ENCODE measurements at places on chromosomes 12 and 14.

DNA sequence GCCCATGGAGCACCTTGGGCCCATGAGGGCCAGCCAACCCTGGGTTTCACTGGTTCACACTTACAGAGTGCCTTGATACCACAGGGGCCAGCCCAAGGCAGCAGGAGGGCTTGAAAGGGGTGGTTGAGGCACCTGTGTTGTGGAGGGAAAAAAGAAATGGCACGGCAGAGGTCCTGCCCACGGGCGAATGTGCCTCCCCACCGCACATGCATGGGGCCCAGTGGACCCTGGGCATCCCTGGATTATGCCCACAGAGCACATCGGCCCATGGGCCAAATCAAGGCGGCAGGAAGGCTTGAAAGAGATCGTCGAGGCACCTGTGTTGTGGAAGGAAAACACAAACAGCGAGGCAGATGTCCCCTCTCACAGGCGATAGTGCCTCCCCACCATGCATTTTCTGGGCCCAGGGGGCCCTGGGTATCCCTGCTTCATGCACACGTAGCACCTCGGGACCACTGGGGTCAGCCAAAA, 378.1 kb downstream of the ALG10 start:
- no peak for DNase-seq

- no peak for DNase-seq
Measured at GRCh38 chr14:56299306-56299984, 181.2 kb downstream of the PELI2 start.

DNA sequence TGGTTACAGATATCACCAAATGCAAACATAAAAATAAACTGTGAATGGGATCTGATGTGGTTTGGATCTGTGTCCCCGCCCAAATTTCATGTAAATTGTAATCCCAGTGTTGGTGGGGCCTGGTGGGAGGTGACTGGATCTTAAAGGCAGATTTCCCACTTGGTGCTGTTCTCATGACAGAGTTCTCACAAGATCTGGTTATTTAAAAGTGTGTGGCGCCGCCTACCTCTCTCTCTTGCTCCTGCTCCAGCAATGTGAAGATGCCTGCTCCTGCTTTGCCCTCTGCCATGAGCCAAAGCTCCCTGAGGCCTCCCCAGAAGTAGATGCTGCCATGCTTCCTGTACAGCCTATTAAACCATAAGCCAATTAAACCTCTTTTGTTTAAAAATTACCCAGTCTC, 47.8 kb downstream of the SLC25A21 start:
- no peak for DNase-seq

GRCh38 chr14:100755649-100756048, 29.0 kb downstream of the DLK1 start:
- no peak for DNase-seq

- no peak for DNase-seq
Measured at GRCh38 chr12:62581288-62582064, 114.8 kb downstream of the MON2 start.

- DNase-seq = no peak
Measured at GRCh38 chr12:106629797-106630659, 47.2 kb downstream of the RFX4 start.

DNA sequence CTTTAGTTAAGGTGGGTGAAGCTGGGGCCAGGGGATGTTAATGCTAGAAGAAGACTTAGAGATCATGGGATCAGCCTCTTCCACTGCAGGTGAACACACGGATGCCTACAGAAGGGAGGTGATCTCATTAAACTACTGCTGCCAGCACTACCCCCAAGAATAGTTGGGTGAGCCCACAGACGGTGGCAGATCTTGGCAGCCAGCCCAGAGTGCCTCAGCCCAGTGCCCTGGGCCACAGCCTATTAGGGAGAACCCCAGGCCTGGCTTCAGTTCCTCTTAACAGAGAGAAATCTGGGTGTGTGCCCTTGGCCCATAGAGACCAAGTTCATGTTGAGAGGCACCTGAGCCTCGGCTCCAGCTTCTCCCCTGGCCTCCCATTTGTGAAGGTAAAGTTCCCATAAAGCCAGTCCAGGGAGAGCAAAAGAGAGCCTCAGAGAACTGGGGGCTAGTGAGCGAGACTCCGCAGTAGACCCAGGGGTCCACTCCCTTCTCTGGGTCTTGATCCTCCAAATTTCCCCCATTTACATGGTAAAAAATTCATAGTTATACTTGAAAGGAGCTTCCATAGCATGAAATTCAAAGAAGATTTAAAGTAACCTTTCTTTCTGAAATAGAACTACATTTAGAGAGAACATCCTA, 125.0 kb upstream of the CCND2 start:
- DNase-seq = no peak

- no peak for DNase-seq
Measured at GRCh38 chr14:31968956-31969698, 108.0 kb upstream of the ARHGAP5 start.

GRCh38 chr12:92229381-92229780, 83.7 kb upstream of the BTG1 start:
- DNase-seq = no peak

GRCh38 chr12:56151672-56152131, 685 bp upstream of the MYL6B start:
- DNase-seq = peak; percentile 29

DNA sequence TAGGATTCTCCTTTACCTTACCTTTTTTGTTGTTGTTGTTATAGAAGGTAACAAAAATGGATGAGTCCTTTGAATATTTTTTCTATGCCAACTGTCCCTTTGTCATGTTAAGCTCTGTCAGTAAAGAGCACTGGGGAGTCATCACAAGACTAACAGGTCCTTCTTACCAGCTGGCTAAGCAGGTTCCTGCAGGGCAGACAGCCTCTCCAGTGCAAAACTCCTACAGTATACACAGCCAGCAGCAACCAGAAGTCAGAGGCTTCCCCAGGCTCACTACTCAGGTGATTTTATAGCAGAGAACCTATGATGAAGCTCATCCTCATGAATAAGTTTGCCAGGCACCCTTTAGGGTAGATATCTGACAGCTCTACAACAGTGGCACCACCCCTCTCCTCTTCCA, 271.1 kb downstream of the RERGL start:
- no peak for DNase-seq

- no peak for DNase-seq
Measured at GRCh38 chr12:89348894-89349699, 3.2 kb downstream of the DUSP6 start.

DNA sequence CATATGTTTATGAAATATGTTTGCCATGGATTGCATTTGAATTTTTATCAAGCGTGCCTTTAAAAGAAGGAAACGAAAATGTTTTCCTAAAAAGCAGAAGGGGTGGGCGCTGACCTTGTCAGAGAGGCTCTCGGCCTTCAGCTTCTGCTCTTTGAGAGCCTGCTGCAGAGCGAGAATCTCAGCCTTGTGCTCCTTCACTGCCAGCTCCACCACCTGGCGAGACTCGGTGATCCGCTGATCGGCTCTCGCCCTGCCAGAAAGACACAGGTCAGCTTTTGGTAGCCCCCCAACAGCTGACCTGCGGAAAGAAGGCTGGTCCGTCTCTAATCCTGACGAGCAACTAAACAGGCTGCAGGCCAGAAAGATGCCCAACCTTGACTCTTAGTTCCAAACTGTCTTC, 62.4 kb downstream of the PRKAB1 start:
- no peak for DNase-seq

DNA sequence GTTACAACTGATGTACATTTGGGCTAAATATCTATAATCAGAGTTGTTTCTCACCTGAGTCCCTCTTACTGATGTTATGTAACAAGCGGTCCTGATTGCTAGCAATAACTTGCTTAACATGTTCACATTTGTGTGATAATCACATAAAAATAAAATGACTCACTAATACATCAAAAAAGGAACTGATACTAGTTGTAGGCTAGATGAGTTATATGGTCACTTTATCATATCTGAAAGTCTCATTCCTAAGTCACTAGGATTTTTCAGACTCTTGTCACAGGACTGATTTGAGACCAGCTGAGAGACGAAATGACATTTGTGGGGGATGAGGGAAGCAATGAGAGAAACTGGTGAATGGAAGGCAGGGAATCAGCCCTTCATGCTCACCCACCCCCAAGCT, 34.3 kb downstream of the NKX2-1 start:
- DNase-seq = no peak

GRCh38 chr12:15699886-15700285, 89.3 kb downstream of the EPS8 start:
- DNase-seq = no peak

DNA sequence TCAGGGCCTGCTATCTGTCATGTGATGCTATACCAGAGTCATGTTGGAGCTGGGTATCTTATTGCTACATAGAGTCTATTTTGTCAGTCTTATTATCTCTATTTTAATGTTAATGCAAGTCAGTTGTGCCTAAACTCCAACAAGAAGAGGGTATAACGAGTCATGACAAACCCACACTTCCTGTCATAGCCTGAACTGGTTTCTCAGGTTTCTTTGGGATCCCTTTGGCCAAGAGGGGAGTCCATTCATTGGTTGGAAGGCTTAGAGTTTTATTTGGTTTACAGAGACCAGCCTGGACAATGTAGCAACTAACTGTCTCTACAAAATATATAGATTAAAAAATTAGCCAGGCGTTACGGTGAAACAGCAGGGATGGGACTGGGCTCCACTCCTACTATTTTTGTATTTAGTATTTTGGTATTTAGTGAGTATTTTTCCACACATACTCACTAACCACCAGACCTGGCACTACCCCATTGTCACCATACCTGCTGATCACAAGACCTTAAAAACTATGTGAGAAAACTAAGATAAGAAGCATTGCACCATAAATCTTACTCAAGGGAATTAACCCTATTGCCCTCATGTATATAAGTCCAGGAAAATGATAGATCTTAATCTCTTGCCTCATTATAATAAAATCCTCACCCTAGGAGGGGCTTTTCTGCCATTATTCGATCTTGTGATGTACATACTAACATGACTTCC, 387.5 kb downstream of the IPO8 start:
- no peak for DNase-seq

DNA sequence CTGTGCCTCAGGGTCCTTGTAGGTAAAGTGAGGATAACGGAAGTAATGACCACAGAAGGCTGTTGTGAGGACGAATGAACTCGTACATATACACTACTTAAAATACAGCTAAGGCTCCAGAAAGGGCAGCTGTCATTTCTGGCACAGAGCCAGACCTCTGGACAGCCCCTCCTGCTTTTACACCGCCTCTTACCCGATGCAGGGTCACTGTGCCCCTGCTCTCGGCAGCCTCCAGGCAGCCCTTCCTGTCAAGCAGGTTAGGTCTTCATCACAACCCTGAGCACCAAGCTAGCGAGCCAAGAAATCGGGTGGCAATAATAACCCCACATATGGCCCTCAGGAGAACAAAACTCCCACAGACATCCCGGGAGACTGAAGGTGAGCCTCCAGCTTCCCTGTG, 8.5 kb downstream of the TMEM229B start:
- DNase-seq = no peak

DNA sequence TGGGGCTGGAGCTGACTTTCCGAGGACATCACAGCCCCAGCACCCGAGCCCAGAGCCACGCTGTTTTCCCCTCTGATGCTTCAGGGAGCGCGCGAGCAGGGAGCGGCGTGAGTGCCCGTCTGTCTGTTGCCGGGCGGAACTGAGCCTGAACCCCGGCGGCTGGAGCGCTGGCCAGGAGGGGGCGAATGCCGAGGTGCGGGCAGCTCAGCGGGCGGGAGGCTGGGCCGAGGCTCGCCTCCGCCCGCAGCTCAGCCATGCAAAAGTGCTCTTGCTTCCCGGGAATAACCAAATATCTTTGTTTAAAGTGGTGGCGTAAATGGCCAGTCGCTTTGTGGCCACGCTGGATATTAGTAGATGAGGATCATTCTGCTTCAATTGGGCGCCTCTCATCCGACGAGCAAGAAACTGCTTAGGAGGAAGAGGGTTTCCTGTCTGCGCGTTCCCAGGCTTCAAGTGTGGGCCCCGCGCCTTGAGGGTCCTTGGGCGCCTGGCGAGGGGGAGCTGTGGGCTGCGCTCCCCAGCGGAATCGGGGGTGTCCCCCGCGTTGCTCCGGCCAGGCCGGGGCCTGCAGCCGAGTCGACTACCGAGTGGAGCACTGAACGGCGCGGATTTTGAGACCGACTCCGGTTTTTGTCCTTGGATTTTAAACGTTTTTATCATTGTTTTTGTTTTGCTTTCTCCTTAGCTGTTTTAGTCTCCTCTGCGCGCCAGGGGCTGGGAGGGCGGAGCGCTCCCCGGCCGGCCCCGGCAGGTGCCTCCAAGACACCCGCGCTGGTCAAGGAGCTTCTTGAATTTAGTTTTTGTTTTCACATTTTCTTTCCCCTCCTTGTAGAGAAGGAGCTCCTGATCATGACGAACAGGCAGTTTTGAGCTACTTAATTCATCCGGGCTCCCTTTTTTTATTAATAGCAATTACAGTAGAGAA, 831 bp upstream of the NKX2-1 start:
- DNase-seq = no peak

GRCh38 chr14:91218014-91218413, 26.5 kb downstream of the GPR68 start:
- DNase-seq = no peak

- DNase-seq = no peak
Measured at GRCh38 chr12:67035121-67035520, 234.0 kb upstream of the CAND1 start.

GRCh38 chr14:98172243-98172778, 1099.7 kb downstream of the BCL11B start:
- no peak for DNase-seq

- DNase-seq = no peak
Measured at GRCh38 chr12:25980035-25980434, 21.6 kb downstream of the RASSF8 start.

DNA sequence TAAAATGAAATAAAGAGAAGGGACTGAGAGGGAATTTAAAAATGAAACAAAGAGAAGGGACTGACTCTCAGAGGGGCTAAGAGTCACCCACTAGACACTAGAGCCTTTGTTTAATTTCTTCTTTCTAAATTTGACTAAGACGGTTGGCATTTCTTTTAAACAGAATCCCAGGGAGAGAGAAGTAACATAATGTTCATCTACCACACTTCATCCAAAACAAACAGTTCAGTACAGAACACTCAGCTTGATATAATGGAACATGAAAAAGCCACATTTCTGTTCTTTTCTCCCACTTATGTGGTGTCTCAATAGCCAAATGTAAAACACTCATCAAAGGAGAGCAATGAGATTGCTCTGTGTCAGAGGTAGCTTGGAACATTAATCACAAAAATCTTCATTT, 10.1 kb upstream of the NT5DC3 start:
- DNase-seq = no peak

GRCh38 chr14:50808053-50808452, 22.9 kb downstream of the NIN start:
- DNase-seq = no peak

DNA sequence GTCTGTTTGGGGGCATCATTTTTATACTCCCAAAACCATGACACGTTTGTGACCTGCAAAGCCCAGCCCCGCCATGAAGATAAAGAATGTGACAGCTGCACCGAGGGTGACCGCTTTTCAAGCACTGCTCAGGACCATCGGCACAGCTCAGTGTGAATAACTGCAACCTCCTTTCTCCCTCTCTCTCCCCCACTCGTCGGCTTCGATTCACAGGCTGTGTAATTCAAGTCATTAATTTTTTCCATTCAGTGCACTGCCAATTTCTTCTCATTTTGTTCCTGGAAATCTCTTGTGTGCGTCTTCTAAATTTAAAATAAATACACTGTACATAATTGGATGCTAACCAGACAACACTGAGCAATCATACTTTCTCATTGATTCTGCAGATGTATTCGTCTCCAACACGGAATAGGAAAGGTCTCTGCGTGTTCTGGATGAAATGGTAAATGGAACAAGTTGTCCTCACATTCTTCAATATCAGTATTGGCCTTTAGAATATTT, 260.8 kb downstream of the TTC8 start:
- no peak for DNase-seq
